Right lung (tissue), 10 donors: ENCODE measurements at places on chromosomes 1 and 21.
A peak's percentile ranks its signal among the peaks of the same experiment; 100 is the strongest.

DNA sequence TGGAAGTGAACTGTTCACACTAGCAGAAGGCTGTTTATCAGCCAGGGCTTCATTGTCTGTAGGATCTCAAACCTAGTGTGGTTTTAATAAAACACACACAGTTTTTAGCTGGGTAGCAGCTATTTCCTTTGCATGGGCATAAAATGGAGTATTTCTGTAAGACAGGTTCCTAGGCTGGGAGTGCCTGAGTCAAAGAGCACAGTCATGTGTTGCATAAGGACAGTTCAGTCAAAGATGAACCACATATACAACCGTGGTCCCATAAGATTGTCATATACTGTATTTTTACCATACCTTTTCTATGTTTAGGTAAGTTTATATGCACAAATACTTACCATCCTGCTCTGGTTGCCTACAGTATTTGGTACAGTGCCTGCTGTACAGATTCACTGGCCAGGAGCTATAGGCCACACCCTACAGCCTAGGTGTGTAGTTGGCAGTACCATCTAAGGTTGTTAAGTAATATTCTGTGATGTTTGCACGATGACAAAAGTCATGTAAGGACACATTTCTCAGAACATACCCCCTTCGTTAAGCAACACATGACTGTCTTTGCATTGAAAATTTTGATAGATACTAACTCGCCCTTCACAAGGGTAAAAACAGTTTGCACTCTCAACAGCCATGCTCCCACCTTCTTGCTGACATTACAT, 17.2 kb downstream of the LGALS8 start:
- DNase-seq: no peak

DNA sequence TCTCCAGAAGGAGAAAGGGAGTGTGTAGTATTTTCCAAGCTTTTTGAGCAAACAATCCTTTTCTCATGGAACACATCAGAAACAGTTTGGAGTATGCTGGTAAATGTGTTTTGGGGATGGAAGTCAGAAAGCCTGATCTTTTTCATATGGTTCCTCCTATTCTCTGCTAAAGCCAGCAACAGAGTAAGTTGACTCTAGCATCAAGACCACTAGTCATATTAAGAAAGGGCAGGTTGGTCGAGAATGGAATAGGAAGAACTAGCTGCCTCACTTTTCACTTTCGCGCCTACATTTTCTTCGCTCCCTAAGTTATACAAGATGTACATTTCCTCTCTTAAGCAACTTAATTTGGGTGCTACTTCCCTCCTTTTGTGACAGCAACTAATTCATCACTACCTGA, 24.0 kb downstream of the PPT1 start:
- DNase-seq: no peak

GRCh38 chr1:167244244-167244643, 23.6 kb downstream of the POU2F1 start:
- no peak for DNase-seq

GRCh38 chr1:2639607-2640521, 7.0 kb upstream of the MMEL1 start:
- no peak for DNase-seq

DNA sequence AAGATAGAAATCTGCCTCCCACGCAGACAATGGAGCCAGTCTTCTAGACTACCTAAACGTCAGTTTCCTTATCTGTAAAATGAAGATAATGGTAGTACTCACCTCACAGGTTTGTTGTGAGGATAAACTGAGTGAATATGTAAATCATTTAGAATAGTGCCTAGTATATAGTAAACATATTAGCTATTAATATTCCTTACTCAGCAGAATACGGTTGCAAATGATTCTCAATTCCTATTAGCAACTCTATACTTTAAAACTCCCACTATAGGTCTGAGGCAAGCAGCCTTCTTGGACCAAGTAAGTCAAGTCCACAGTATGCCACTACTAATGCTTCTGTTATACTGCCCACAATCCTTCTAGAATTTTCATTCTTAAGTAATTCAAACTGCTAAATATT, 5.4 kb downstream of the GTF2B start:
- no peak for DNase-seq

- DNase-seq: no peak
These were observed 142.6 kb downstream of the AJAP1 start for GRCh38 chr1:4797016-4797410.

DNA sequence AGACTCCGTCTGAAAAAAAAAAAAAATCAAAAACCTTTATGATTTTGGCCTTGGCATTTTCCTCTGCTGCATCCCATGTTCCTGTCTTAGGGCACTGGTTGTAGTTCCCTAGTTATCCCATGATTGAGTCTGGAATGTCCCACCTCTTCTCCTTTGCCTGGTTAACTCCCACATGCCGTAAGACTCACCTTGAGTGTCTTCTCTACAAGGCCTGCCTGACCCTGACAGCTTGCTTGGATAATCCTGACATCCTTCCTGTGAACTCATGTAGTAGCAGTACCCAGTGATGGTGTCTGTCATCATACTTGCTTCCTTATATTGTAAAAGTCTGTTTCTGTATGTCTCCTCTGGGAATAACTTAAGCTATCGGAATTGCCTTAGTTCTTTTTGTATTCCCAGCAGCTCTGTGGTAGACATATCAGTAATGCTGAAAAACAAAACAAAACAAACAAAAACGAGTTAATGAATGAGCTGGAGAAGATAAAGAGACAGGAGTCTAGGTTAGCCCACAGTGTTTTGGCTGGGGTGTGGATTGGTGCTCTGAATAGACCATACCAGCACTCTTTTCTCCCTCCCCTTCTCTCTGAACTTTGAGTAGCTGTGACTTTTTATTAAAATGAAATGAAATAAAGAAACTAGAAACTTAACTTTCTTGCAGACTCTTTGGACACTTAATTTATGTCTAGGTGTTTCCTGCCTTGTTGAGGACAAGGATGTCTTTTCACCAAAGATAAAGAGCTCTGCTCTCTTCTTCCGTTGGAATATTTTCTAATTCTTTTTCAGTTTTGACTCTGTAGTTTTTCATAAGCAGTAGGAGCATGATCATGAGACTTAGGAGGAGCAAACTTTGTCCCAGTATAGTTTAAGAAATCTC, 15.1 kb downstream of the NEK7 start:
- no peak for DNase-seq

GRCh38 chr1:192809307-192810252, 741 bp downstream of the RGS2 start:
- peak; percentile 49 for DNase-seq

DNA sequence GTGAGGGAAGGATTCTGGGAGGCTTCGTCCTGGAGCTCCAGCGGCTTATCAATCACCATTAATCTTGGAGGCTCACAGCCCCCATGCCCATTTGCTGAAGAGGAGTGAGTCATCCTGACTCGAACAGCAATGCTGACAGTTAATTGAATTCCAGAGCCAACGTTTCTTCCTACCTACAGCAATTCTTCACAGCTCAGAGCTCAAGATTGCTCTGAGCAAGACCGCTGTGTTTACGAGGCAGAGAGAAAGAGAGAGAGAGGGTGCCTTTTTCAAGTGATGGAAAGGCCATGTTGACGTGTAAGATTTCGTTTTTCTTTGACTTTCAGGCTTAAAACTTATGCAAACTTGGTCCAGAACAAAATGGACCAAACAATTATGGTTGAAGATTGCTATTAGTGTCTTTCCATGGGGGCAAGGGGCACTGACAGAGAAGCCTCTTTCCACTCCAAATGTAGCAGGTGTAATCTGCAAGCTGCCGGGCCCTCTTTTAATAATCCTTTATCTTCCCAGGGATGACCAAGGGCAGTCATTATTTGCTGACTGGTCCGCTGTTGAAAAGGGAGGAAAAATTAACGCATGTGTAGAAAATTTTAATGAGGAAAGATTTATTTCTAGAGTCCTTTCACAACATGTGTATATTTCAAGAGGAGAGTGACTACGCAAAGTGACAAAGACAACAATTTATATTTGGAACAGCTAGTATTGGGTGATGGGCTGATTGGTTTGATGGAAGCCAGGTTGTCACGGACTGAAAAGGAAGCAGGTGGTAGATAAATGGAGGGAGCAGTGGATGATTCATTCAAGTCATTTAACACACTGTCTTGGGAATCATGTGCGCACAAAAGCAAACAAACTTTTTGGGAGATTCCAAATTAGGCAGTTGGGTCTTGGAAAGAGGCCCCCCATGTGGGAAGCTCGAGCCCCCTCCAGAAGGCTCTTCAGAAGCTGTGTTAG, 136.1 kb upstream of the IRF2BP2 start:
- no peak for DNase-seq

DNA sequence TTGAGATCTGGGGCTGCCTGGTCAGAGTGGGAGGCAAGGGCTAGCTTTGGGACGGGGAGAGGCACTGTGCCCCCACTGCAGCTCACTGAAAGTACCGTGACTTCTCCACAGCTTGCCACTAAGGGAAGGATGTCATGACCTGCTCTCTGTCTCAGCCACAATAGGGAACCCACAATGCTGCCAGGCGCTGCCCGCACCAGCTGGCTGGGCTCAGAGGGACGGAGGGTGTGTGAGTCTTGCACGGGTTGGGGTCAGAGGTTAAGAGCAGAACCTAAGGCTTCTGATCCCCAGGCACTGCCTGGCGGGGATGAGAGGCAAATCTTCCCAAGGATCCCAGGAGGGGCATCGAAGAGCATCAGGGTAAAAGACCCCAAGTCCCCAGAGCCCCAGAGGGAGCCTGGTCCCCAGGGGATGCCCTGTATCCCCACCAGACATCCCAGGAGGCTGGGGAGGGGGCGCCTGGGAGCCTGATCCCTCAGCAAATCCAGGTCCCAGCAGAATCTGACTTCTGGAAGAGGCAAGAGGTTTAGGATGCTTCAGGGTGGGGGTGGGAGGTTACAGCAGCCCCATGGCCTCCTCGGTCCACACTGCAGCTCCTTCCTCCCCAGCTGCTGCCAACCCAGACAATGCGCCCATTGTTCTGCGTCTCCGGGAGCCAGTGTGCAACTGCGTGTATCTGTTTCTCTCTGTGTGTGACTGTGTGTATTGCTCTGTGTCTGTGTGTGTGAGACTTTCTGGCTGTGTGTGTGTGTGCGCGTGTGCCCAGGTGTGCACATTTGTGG, 2.0 kb upstream of the MARCKSL1 start:
- DNase-seq: no peak

DNA sequence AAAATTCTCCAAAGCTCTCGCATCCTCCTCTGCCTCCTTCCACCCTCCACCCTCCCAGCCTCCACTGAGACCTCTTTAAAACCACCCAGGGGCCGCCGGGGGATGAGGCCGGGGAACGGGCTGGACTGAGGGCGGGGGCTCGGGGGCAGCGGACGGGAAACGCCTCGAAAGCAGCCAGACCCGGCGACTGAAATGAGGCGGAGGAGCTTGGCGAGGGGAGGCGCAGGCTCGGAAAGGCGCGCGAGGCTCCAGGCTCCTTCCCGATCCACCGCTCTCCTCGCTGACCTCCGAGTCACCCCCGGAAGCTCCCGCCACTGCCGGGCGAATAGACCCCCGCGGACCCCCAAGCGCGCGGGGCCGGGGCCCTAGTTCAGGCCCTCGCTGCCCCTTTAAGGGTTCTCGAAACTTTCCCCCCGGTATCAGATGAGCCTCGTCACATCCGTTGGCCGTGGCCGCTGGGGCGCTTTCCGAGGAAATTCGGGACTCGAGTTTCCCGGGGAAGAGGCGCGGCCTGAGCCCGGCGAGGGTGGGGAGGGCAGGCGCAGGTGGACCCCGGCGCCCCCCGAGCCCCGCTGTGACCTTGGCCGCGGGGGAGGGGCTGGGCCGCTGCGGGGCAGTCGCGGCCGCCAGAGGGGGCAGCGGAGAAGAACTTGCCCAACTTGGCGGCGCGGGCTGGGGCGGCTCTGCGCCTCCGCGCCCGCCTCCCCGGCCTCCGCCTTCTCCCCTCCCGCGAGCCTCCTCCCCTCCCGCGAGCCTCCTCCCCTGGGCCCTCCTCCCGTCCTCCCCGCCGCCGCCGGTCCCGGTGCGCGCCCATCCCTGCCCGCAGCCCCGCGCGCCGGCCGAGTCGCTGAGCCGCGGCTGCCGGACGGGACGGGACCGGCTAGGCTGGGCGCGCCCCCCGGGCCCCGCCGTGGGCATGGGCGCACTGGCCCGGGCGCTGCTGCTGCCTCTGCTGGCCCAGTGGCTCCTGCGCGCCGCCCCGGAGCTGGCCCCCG, at the start of gene BACE2:
Gene BACE2, plus strand, starts transcription at position 813 of the 995 bp plus-strand sequence. Its CDS starts 104 bp downstream, at position 917.
- peak; percentile 76 for DNase-seq

DNA sequence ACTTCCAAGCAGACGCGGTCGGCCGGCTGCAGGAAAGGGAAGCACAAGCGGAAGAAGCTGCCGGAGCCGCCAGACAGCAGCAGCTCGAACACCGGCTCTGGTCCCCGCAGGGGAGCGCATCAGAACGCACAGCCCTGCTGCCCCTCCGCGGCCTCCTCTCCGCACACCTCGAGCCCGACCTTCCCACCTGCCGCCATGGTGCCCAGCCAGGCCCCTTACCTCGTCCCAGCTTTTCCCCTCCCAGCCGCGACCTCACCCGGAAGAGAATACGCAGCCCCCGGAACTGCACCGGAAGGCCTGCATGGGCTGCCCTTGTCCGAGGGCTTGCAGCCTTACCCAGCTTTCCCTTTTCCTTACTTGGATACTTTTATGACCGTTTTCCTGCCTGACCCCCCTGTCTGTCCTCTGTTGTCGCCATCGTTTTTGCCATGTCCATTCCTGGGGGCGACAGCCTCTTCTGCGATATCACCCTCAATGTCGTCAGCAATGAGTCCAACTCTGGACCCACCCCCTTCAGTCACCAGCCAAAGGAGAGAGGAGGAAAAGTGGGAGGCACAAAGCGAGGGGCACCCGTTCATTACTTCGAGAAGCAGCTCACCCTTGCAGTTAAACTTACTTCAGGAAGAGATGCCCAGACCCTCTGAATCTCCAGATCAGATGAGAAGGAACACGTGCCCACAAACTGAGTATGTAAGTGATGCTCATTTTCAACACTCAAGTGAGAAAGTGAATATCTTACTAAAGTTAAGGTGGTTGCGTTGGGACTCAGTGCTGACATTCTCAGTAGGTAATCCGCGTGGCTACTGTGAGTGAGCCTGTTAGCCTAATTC, 25.5 kb downstream of the UTS2 start:
- no peak for DNase-seq

GRCh38 chr1:228841632-228842031, 106.4 kb downstream of the RHOU start:
- DNase-seq: no peak

DNA sequence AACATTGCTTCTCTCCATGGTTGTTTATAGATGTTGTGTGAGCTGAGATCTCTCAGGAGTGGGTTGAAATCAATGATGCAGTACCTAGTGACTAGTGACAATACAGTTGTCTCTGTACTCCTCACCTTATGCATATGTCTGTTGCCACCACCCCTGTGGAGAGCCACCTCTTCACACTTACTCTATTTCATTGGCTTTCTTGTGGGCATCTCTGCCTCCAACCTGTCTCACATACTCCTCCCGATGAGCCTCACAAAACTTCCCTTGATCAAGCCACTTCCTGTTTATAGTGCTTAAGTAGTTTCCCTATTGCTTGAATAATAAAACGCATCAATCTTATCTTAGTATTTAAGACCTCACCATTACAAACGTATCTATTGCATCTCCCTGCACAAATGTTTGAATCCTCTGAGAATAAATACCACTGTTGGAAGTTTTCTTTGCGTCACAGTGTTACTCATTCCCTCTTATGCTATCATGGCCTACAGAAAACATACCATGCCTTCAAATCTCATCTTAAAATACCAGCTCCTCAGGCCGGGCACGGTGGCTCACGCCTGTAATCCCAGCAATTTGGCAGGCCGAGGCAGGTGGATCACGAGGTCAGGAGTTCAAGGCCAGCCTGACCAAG, 54.7 kb upstream of the GREM2 start:
- no peak for DNase-seq

- DNase-seq: no peak
These were observed 87.4 kb upstream of the C1orf21 start for GRCh38 chr1:184299406-184299790.
